ENCODE measurements at places on chromosomes 7 and 10. TPM values are rescaled to one million over a fixed set of nuclear protein-coding genes. Genes with fewer than 3 reads are reported as not detected.

The PRKCQ gene
- not detected for total RNA-seq

The ADIRF gene
- total RNA-seq, result 18.3 TPM

The NKX1-2 gene
- total RNA-seq, result not detected

The SLC18A3 gene
- not detected for total RNA-seq

DNA sequence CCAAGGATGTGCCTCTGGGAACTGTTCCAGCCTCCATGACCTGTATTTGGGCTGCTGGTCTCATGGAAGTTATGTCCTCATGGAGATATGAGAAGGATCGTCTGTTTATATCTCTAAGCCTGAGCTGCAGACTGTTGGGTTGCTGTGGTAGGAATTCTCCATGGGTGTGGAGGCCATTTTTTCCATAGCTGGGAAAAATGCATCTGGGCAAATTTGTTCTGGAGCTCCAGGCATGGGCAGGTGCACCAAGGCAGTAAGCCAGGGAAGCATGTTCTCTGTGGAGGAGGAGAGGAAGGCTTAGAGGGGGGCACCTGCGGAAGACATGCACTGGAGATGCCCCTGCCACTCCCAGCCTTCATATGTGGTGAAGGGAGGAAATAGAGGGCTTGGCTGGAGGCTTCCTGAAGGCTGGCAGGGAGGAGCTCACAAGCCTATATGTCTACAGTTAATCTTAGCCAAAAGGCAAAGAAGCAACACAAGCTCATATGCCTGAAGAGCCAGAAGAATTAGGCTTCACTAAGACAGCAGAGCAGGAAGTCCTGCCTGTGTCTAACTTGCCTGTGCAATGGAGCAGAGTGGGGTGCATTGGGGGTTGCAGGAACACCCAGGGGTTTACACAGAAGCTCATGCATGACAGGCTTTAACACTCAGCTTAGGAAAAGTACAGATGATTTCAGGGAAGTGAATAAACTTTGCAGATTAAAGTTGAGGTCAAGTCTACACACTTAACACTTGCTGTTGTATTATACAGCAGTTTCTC, 35.1 kb upstream of the CXCL12 start:
- peak; percentile 39 for DNase-seq

DNA sequence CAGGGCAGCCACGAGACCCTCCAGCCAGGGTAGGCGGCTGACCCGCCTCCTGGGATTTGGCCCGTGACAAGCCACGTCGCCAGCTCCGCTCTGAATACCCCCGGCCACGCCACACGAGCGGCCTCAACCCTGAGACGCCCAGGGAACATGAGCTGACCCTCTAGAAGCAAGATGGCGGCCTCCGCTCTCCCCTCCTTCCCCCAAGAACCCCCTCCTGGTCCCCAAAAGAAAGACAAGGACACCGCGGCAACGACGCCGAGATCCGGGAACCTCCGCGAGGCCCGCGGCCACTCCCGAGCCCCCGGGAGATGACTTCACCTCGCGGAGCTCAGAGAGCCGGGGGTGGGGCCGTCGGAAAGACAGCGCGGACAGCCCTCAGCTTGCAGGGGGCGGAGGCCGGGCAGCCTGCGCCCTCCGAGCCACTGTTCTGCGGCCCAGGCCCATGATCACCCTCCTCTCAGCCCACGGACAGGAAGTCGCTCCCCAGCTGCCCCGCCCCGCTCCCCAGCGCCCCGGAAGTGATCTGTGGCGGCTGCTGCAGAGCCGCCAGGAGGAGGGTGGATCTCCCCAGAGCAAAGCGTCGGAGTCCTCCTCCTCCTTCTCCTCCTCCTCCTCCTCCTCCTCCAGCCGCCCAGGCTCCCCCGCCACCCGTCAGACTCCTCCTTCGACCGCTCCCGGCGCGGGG, at the start of gene RALA:
Gene RALA (plus strand): TSS at position 526 of the 685 bp plus-strand sequence. CDS start 63,096 bp downstream, outside the sequence.
- peak; percentile 96 for DNase-seq

- DNase-seq, result peak; percentile 15
These were observed 349.0 kb downstream of the SORCS1 start for GRCh38 chr10:106815427-106816043.

DNA sequence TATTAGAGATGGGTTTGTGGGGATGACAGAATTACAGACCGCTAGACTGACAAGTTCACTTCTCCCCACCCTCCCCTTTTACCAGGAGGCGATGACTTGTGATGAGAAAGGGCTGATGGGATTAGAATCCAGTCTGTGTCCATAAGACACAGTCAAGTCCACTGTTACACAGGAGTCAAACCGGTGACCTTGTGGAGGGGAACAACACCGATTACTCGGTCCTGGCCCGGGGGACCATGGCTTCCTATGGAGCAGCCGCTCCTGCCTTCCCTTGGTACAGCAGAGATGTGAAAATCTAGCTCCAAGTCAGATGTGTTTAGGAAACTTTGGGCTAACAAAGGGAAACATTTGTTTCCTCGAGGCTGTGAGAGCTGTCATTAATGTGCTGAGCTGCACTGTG, 105.5 kb downstream of the ACTR3B start:
- DNase-seq, result peak; percentile 81

DNA sequence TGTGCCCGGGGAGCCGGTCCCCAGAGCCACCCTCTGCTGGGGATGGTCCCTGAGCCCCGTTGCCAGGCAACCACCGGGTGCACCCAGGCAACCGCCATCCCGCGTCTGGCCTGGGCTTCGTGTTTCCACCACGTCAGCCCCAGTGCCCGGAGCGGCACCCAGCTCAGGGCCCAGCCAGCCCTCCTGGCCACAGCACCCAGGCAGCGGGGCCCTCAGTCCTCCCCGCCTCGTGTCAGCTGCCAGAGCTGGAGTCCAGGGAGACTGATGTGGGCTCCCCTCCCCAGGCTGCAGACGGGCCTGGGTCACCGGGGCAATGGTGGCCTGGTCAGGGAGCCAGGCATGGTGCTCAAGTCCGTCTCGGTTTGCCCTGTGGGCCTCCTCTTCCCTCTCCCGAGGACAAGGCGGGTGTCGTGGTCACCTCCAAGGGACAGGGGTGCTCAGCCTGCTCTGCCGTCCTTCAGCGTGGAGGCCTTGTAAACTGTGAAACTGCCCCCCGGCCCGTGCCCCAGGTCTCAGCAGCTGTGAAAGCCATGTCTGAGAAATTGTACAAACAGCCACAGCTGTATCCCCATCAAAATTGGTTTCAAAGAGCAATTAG, 72.5 kb downstream of the MICALL2 start:
- DNase-seq, result peak; percentile 73

GRCh38 chr10:15842556-15843169, 17.6 kb downstream of the MINDY3 start:
- no peak for DNase-seq

DNA sequence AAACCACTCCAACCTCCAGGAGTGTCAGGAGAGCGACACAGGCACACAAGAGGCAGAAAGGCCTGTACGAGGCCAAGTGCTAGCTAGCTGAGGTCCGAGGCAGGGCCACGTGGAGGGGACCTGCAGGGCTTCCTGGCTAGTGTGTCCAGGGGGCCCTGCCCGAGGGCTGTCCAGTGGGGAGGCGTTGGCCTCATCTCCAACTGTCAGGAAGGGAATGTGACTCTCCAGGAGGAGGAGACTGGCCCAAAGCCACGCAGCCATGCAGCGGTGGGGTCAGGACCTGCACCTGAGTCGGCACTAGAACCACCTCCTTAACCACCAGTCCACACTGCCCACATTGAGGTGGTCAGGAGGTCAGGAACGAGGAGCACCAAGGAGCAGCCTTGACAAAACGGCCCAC, 32.3 kb upstream of the FXYD4 start:
- peak; percentile 69 for DNase-seq

- no peak for DNase-seq
These were observed 22.6 kb upstream of the AMZ1 start for GRCh38 chr7:2665359-2665791.

DNA sequence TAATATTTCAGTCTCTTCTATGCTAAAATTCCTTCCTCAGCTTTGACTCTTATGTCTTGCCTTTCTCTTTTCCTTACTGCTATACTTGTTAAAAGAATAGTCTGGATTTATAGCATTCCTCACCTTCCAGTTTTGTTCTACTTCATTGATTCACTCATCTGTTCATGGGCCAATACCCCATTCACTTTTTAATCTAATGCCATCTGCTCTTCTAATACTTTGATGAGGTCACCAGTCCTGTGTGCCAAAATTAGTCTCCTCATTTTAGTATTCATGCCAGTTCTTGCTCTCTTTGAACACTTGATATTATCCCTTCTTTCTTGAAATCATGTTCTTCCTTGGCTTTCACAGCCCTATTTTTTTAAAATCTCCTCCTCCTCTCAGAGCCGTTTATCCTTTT, 19.3 kb downstream of the STK17A start:
- DNase-seq, result no peak

DNA sequence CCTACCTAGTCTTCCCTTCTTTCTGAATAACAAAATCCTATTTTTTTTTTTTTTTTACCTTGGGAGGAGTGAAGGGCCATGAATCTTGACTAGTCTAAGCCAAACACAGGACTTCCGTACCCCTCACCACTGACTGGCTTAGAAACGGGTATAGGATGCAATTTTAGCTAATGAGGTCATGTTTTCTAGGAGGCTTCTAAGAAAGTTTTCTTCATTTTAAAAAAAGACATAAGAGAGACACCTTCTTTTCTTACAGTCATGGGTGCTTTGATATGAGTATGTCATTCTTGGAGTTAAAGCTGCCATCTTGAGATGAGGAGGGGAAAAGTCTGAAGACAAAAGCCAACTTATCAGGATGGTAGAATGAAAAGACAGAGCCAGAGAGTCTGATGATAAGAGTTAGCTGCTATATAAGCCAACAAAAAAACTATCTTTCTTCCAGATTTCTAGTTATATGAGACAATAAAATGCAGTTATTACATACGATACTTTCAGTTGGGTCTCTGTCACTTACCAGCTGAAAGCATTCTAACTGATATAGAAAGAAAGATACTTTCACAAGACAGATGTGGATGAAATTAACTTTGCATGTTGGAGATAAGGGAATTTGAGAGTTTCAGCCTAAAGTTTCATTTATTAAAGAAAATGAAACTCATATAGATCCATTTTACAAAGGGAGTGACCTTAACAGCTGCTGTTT, 34.0 kb downstream of the ZNF438 start:
- DNase-seq, result no peak

- no peak for DNase-seq
These were observed 317.9 kb upstream of the KLF6 start for GRCh38 chr10:4102802-4103344.

- no peak for DNase-seq
These were observed 241.8 kb downstream of the TEX36 start for GRCh38 chr10:125441151-125441550.

GRCh38 chr7:8516976-8517375, 83.6 kb downstream of the NXPH1 start:
- peak; percentile 29 for DNase-seq

DNA sequence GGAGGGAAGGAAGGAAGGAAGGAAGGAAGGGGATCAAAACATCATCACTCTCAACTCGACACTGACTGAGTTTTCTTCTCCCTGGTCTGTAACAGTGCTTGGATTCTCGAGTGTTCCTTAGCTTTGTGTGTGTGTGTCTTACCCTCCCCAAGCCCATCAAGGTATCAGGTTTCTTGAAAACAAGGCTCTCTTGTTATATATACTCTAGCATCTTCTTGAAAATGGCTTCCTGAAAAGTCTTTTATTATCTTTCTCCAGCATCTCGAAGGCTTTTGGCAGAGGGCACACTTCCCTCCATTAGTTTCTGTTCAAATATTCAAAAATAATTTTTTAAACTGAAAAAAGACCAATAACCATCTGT, 13.4 kb downstream of the SERPINE1 start:
- no peak for DNase-seq

DNA sequence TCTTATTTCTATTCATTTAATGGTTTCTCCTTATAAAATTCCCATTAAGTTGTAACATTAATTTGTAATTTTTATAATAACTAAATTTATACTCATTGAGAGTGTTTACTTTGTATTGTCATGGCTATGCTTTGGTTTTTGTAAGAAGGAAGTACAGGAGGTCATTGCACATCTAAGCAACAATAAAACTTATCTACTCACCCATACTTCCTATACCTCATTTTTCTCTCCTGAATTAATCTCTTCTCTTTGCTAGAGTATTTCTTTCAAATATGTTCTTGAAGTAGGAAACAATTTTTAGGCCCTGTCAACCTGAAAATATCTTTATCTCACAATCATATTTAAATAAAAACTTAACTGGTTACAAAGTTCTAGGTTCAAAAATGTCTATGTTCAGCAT, 95.4 kb upstream of the WDR11 start:
- DNase-seq, result no peak

DNA sequence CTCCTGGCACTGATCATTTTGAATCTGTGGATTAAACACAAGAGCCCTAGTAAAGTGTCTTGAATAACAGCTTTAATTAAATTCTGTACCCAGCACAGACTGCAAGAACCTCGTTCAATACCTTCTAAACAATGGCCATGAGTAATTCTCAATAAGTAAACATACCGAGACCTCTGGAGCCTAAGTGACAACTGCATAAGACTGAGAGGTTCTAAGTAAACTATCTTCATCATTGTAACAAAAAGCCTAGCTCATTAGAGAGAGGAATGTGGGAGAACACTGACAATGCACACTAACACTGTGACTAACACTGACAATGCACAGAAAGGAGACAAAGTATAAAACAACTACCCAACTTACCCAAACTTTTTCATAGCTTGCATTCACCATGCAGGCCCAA, 117.4 kb downstream of the ELAPOR2 start:
- DNase-seq, result peak; percentile 58

DNA sequence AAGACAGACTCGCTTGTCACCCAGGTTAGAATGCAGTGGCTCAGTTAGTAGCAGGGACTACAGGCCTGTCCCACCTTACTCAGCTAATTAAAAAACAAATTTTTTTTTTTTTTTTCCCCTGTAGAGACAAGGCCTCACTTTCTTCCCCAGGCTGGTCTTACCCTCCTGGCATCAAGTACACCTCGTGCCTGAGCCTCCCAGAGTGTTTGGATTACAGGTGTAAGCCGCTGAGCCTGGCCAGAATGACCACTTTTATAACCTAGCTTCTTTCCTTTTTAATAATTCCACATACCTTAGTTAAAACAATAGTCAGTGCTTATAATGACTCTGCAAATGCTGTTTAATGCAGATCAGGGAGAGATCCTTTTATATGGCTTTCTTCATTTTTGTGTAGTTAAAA, 31.3 kb downstream of the RSBN1L start:
- DNase-seq, result no peak

DNA sequence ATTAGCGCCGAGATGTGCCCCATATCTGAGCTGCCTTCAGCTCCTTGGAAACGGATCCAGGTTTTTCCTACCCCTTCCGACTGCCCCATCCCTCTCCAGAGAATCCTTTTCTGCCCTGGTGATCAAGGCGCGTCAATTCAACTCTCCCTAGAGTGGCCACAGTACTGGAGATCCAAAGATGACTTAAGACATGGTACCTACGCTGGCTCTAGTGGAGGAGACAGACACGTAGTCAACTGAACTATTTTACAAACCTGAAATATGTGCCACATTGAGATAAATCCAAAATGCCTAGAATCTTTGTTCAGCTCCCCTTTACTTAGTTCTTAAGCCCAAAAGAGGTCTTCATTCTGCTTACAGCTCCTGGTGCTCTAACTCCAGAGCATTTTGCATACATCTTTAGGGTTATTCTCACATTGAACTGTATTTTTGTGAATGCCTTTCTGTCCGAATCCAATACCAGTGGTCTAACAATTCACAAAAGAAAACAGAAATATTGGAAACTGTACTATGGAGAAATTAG, 444 bp upstream of the TNPO3 start:
- DNase-seq, result no peak
